ENCODE measurements at places on chromosomes 7 and 10.
A peak's percentile ranks its signal among the peaks of the same experiment; 100 is the strongest.

DNA sequence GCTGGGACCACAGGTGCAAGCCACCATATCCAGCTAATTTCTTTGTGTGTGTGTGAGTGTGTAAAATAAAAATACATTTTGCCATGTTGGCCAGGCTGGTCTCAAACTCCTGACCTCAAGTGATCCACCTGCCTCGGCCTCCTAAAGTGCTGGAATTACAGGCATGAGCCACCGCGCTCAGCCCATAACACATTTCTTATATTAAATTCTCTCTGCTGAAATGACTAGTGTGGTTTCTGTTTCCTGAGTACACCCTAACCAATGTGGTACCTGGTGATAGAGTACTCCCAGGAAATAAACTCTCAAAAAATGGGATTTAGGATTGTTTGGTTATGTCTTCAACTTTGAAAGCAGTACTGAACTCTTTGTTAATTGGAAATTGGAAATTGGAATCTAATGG is 19.4 kb upstream of the FHIP2A start:
- no peak for DNase-seq

- no peak for DNase-seq
These were observed 246.6 kb downstream of the XPNPEP1 start for GRCh38 chr10:109676703-109677102.

DNA sequence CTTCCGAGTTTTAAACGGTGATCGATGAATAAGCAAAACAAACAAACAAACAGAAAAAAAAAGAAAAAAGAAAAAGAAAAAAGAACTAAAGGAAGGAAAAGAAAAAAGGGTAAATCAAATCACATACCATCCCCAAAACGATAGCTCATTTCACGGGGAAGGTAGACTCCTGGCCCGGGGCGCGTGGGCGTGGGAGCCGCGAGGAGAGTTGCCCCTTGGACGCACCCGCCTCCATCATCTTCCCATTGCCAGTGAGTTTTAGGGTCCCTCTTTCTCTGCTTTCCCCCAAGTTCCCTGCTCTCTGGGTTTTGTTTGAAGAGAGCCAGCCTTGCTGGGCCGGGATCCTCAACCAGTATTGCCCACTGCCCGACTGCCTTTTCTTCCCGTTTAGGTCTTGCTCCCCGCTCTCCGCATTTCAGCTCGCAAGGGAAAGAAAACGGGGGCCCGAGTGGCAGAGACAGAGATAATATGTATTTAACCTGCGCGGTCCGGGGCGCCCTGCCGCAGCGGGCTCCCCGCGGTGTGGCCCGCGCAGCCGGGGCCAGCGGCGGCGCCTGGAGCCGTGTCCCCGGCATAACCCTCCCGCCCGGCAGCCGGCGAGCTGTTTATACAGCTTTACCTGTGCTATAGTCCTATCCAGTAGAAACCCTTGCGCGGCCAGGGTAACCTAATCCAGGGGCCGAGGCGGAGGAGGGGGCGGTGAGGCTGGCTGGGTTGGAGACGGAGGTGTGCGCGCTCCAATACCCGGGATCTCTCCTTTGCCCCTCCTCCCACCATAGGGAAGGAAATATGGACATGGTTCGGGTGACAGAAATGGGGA is 5.2 kb upstream of the GATA3 start:
- peak; percentile 40 for DNase-seq

GRCh38 chr10:88931548-88931947 is 21.0 kb downstream of the ACTA2 start:
- no peak for DNase-seq

GRCh38 chr10:4704034-4704545 is 121.9 kb upstream of the AKR1E2 start:
- no peak for DNase-seq

DNA sequence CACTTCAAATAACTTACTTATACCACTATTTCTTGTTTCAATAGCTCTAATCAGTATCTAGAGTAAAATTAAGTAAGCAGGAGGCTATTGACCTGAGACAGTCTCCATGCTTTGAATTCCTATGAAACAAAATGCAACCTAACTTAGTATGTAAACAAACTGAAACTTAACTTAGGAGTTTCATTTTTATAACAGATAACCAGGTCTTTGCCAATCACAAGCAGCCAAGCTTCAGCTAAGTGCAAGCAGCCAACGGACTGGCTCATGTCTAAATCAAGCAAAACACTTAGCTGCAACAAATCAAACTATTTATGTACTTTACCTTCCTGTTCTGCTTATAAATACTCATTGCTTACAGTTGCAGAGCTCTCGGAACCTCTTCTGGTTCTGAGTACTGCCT is 4.4 kb upstream of the GSTK1 start:
- DNase-seq: no peak

DNA sequence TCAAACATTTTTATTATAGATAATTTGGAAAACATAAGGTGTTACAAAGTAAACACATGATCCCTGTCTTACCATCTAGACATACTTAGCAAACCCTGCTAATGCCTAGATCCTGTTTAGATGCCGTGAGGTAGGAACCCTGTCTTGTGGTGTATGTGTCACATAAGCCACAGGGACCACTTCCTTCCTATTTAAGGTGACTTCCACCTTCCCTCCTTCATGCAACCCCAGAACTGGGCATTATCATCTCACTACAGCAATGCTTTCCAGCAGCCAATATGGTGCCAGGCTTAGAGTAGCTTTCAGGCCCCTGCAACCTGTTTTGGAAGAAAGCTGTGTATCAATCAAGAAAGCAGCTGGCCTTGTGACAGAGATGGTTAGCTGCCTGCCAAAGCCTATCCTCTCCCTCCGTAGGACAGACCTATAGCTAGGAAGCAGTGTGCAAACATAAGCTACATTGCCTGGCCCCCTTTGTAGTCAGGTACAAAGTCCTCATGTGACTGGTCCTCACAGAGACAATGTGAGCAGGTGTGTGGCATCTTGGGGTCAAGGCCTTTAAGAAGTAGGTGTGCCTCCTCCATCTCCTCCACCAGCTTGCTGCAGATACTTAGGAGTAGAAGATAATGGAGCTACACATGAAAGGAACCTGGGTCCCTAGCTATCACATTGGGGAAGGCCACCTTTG is 146.8 kb downstream of the SPAG6 start:
- peak; percentile 25 for DNase-seq

GRCh38 chr10:683448-684071 is 5.9 kb downstream of the DIP2C start:
- no peak for DNase-seq

- no peak for DNase-seq
These were observed 235.1 kb upstream of the CELF2 start for GRCh38 chr10:10782603-10783002.

DNA sequence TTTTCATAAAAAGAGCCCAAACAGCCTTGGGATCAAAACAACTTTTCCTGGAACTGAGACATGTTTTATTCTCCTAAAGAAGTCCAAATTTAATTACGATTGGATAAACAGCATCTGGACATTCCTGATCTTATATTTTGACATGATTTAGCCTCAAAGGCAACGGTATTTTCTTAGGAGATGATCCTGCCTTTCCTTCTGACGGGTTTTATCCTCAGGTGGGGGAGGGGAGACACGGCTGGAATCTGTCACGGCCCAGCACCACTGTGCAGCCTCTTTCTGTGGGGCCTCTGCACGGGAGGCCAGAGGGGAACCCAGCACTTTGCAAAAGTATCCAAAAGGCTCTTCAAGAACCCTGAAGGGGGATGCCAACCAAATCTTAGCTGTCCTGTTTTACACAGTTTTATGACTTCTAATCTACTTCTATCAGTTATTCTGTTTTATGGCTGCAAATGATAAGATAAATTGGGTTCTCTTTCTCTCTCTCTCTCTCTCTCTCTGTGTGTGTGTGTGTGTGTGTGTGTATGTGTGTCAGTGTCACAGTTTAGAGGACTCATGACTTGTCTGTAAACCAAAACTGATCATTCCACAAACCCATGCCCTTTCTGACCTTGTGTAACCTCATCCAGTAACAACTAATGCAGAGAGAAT is 321.1 kb upstream of the NPVF start:
- DNase-seq: no peak

DNA sequence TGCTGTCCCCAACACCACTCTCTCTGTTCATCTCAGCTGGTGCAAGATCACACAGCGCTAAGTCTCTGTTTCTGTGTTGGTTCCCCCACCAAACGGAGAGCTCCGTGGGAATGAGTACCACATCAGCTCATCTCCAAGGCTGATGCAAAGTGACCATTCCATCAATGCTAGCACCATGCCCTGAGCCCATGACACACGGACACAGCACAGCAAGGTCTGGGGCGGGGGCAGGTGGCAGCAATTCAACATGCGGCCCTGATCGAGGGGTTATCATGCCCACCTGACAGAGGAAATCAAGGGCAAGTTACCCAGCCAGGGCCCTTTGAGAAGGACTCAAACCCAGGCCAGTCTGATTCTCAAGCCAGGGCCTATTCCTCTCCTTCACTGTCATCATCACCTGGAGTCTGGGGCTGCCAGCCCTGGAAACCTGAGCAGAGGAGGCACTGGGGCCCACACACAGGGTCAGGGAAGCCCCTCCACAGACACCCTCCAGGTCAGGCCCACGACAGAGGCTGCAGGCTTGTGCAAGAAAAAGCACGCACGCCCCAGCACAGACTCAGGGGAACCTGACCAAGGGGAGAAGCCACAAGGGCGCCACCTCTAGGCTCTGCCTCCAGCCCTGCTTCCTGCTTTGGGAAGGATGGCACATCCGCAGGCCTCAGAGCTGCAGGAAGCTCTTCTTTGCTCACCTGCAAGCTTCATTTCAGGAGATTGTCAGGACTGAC is 74.8 kb downstream of the GRID1 start:
- no peak for DNase-seq

GRCh38 chr7:89926701-89927100 is 227.6 kb upstream of the STEAP1 start:
- no peak for DNase-seq

DNA sequence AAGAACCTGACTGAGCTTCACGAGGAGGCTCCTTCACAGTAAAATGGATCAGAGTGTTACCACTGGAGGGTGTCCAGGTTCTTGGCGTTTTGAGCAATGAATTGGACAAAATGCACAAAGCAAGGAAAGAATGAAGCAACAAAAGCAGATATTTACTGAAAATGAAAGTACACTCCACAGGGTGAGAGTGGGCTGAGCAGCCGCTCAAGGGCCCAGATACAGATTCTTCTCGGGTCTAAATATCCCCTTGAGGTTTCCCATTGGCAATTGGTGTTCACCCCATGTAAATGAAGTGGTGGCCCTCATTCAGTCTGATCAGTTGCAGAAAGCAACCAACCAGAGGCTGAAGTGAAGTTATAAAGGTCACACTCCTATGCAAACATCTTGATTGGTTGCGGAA is 214.7 kb upstream of the SH2B2 start:
- no peak for DNase-seq

DNA sequence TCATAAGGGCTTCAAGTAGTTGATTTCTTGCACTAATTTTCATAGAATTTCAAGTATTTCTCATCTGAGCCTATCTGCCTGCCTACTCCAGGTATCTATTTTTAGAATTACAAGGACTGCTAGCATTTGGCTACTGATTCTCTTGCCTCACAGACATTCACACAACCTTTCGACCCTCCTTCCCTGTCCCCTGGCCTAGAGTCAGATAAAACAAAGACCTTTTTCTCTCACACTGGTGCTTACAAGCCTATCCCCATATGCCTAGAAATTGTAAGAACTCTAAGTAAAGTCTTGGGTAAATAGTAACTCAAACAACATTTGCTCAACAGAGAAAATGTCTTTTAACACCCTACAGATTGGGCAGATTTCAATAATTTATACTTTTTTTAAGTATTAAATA is 6.3 kb downstream of the GPAM start:
- DNase-seq: no peak

- DNase-seq: no peak
These were observed 6.3 kb downstream of the ZNF212 start for GRCh38 chr7:149245744-149246143.

- DNase-seq: no peak
These were observed 181.9 kb upstream of the PRSS58 start for GRCh38 chr7:142439739-142440138.

- DNase-seq: no peak
These were observed 436 bp upstream of the SLC25A13 start for GRCh38 chr7:96322373-96322695.

DNA sequence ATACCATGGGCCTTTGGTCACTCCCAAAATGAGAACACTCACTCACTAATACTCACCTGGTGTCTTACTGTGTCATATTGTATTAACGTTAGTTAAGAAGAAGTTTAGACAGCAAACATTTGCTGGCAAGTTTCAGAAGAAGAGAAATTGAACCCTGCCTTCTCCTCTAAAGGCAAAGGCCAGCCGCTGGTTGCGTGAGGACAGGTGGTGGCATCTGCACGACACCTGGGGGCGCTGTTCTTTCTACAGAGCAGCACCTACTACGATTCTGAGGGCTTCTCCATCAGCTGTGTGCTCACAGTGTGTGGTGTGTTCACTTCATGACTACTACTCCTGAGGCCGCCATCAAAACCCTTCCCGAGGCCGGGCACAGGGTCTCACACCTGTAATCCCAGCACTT is 17.9 kb upstream of the CLEC2L start:
- DNase-seq: peak; percentile 25

DNA sequence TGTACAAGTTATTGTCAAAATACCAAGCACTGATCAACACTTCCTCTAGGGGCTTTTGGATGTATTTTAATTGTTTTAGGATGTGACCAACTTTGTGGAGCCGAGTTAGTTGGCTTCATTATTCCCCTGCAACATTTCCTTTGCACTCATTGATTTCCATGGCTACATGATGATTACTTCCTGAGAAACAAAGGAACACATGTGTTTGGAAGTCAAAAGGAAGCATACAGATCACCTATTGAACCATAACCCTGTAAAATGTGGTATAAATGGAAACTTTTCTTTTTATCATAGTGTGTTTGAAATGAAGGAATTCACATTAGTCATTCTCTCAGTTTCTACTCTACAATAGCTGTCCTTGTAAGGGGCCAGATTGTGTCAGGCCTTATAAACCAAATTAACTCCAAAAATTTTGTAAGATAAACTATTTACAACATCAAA is 32.2 kb upstream of the EXOC6 start:
- no peak for DNase-seq

DNA sequence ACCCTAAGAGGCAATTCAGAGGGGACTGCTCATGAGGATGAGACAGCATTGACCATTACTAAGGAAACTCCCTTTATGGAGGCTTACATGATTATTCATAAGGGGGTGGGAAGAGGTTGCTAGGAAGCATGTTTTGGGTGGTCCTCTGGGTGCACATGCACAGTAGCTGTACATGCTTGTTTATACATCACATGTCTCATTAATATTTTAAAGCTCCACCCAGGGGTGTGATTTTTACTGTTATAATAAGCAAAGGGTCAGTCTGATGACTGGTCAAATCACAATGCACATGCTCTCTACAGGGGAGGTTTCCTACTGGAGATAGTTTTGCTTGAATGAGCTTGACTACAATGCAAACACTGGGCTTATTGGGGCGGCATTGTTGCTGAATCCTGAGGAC is 23.8 kb upstream of the PPP1R9A start:
- DNase-seq: no peak

GRCh38 chr10:109126541-109126940 is 796.8 kb downstream of the XPNPEP1 start:
- no peak for DNase-seq

GRCh38 chr7:41817386-41817785 is 114.5 kb upstream of the INHBA start:
- DNase-seq: peak; percentile 17

All from activated naive CD8-positive, alpha-beta T cell treated with anti-CD3 and anti-CD28 coated beads, Interleukin-2, amount 50 U/mL, for 24 hours (primary cell).